ENCODE measurements at places on chromosomes 1 and 21.
A peak's percentile ranks its signal among the peaks of the same experiment; 100 is the strongest.

DNA sequence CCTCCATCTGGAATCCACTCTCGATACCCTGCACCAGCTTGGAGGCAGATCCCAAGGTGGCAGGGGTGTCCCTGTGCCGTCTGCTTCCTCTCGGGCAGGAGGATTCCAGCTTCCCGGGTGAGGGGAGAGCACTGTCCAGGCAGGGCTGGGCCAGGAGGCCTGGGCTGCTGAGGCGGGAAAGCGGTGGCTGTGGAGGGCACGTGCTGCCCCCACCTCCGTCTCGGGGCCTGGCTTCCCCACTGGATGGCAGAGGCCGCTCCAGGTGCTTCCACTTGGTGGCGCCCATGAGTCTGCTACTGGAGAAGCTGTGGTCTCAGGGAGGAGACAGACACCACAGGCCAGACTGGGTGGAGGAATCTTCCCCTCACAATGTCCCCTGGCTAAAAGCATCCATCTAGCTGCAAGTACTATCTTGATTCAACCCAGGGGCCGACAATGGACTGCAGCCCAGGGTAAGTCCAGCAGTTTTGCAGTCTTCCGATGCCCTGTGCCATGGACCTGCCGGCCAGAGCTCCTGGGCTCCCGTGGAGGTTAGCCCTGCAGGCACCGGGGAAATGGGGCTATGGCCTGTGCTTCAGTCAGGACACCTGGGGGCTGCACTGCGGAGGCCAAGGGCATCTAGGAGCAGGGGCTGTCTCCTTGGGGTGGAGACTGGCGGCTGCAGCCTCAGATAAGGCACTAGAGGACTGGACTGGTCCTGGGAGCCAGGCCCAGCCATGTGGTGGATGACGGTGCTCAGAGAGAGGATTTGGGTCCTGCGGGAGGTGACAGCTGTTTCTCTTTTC lies 41.3 kb upstream of the EIF4G3 start:
- DNase-seq = peak; percentile 56

GRCh38 chr1:12528021-12528852 lies 89.8 kb downstream of the DHRS3 start:
- no peak for DNase-seq

GRCh38 chr1:11673089-11673769 lies 7.7 kb downstream of the MAD2L2 start:
- no peak for DNase-seq

GRCh38 chr1:50488356-50488755 lies 65.1 kb upstream of the DMRTA2 start:
- DNase-seq = no peak

DNA sequence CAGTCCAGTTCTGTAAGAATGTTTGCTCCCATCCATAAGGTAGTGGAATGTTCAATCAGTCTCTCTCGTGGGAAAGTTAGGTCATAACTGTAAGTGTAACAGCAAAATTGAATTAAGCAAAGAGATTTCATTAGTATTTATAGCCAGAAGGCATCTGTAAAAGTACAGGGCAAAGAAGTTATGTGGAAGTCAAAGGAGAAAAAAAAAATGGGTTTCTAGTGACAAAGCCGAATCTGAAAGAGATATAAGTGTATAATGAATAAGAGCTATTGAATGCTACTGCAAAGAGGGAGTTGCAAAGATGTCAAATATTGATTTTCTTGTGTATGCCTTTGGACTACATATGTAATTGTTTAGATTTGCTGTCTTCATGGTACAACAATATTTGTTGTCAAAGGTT lies 47.4 kb upstream of the FOXD3 start:
- DNase-seq = no peak

DNA sequence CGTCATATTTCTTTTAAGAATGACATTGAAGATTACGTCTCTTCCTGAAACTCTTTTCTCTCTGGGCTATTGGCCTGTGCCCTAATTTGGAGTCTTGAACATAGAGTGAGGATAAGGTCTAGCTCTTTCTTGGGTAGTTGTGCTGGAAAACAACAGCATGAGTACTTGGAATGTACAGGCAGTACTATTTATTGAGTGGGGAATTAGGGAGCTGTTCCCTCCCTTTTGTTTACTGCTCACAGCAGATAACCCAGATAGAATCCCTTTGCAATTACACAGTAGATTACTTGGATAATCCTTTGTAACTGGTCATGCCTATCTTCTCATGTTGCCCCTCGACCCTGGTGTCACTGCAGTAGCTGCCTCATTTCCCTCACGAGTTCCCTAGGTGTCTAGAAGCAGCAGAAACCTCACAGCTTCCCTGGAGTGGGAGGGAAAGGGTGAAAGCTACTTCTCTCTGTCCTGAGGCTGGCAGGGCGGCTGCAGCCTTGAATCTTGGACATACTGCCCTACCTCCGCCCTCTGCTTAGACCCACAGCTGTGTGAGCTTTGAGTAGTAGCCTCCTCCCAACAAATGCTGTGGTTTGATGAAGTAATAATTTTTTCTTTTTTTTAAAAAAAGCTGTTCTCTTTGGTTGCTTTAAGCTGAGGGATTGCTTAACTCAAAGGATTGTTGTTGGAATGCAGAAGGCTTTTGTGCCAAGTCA lies 70.6 kb downstream of the FGGY start:
- DNase-seq = no peak

DNA sequence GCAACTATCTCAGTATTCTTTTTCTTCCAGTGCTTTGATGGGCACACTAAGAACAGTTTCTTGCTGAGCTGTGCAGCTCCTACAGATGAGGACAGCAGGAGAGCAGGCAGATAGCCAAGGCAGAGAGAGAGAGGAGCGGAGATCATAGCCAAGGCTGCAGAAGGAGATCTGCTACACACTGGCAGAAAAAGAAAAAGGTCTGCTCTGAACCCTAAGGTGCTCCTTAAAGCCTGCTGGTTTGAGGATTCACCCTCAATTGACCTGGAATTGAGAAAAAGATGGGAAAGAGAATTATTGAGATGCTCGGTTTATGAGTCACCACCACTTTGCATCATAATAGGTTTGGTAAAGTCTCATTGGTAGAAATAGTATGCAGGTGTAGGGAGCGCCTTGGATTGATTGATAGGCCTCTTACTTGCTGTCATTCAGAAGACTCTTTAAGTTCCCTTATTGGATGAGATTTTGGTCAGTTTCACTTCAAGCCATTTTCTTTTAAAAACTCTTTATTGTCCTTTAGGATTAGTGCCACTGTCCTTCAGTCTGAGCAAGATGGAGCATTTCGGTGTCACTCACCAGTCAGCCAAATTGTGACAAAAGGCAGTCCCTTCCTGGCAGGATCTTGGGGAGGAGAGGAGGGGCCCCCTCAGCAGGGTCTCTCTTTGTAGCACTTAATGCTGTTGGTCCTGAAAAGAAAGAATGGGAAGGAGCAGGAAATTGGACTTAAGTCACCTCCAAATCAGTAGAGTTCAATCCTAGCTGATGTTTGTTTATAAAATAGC lies 685.0 kb downstream of the ADGRL2 start:
- DNase-seq = no peak

DNA sequence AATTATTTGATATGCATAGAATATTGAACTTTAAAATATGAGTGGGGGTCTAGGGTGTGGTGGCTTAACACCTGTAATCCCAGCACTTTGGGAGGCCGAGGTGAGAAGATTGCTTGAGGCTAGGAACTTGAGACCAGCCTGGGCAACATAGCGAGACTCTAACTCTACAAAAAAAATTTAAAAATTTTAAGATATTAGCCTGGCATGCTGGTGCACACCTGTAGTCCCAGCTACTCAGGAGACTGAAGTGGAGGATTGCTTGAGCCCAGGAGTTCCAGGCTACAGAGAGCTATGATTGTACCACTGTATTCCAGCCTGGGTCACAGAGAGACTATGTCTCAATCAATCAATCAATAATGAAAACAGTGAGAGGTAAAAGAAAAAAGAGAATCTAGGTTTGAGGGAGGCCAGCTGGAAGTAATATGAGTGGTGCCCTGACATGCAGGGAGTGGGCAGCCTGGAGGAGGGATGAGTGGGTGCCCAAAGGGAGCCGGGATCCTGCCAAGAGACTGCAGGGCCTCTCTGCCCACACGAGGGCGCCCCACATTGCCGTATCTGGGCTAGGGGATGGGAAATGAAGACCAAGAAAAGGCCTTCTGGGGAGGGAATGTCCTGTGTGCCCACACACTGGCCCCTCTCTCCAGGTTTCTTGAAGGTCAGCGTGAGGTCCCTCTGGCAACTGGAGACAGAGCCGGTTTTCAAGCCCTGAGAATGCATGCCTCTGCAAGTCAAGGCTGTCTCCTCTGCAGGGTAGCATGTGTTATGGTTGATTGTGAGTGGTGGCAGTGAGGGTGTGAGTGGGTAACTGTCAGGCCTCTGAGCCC lies 93.9 kb upstream of the PPM1J start:
- DNase-seq = peak; percentile 78

GRCh38 chr1:27445177-27445936 lies 44.6 kb downstream of the WASF2 start:
- DNase-seq = no peak

DNA sequence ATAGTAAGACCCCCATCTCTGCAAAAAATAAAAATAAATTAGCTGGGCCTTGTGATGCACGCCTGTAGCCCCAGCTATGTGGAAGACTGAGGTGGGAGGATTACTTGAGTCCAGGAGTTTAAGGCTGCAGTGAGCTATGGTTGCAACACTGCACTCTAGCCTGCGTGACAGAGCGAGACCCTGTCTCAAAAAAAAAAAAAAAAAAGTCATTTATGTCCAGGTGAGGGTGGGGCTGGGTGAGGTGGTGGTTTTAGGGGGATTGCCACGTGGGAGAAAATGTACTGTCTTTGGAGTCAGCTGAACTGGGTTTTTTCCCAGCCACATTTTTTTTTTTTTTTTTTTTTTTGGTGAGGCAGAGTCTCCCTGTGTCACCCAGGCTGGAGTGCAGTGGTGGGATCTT lies 6.7 kb downstream of the PIK3CD start:
- no peak for DNase-seq

DNA sequence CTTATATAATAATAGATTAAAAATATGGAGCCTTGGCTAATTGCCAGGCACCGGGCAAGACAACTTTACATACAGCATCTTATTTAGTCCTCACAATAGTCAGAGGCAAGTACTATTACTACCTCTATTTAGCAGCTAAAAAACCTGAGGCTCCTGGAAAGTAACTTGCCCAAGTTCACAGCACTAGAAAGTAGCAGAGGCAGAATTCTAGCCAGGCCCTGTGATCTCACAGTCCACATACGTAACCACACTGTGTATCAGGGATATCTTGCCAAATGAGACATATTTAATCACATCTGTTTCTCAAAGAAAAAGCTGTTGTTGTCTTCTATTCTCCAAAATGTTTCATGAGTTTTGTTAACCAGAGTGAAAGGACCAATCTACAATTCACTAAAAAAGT lies 378.5 kb downstream of the PLPP3 start:
- no peak for DNase-seq

DNA sequence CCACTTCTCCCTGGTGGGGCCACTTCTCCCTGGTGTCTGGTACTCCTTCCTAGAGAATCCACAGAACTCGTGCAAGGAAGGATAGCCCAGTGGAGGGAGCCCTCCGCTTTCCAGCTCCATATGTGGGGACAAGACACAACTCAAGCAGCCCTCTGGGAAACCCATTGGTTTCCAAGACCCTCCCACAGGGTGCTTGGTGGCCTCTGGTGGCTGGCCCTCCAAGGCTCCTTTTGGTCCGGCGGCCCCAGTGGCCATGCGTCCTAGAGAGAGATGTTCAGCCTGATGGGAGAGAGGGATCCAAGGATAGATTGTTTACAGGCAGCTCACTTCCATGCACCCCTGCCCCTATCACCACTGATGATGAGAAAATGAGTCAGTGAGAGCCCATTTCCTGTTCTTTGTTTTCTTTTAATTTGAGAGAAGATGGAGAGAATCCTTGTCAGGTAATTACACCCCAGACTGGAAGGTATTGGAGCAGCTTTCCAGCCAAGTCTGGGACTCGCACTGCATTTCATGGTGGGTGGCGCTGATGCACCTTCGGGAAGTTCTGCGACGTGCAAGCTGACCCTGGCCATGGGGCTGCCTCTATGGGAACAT lies 486.2 kb upstream of the VAMP3 start:
- no peak for DNase-seq

GRCh38 chr1:43668956-43669355 lies 19.0 kb downstream of the KDM4A start:
- no peak for DNase-seq

DNA sequence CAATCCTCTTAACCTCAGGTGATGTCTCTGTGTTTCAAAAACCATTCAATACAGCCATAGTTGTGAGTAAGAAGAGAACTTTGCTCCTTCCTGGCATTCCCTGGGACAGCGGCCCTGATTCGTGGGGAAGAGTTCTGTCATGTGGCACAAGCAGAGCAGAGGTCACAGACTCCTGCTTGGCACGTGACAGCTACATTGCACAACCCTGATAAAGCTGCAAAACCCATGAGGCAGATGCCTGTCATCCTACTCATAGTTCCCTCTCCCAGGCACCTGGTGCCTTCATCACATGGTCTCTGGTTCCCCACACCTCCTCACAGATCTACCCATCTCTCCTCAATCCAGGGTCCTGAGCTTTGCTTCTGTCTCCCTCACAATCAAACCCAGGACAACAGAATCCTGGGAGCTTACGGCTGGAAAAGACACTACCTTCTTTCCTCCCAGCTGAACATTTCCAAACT lies 70.8 kb downstream of the PLPP3 start:
- no peak for DNase-seq

DNA sequence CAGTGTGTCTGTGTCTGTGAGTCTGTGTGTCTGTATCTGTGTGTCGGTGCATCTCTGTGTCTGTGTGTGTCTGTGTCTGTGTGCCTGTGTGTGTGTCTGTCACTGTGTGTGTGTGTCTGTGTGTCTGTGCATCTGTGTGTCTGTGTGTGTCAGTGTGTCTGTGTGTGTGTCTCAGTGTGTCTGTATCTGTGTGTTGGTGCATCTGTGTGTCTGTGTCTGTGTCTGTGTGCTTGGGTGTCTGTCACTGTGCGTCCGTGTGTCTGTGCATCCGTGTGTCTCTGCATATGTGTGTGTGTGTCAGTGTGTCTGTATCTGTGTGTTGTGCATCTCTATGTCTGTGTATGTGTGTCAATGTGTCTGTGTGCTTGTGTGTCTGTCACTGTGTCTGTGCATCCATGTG lies 44.7 kb upstream of the POFUT2 start:
- no peak for DNase-seq

- DNase-seq = no peak
These were observed 1008.6 kb upstream of the ADAMTS5 start for GRCh38 chr21:27975514-27975913.

DNA sequence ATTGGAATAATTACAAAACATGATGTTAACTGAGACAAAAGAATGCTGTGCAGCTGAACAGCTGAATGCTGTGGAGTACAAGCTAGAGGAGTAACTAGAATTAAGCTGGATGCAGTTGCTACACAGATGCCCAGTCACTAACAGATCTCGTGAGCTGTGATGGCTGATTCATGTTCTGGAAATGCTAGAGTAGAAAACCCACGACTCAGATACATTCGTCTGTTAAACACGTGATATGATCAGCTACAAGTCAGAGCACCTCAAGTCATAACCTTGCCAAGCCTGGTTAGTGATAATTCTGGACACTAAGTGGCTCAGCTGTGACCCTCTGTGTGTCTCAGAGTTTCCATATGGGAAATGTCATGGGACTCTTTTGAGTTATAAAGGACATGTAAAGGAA lies 89.7 kb upstream of the ESRRG start:
- DNase-seq = no peak

- DNase-seq = no peak
These were observed 188.1 kb downstream of the TNR start for GRCh38 chr1:175555266-175555665.
